ENCODE measurements at places on chromosomes 1 and 21. TPM values are rescaled to one million over a fixed set of nuclear protein-coding genes. Genes with fewer than 3 reads are reported as not detected.

Gene CAMK1G
- total RNA-seq: 2.4 TPM

Gene DCST1
- total RNA-seq: not detected

Gene LCE2A
- not detected for total RNA-seq

Gene COL11A1
- 0.86 TPM for total RNA-seq

- no peak for DNase-seq
Observed at GRCh38 chr1:99887890-99888289, 37.7 kb downstream of the AGL start.

DNA sequence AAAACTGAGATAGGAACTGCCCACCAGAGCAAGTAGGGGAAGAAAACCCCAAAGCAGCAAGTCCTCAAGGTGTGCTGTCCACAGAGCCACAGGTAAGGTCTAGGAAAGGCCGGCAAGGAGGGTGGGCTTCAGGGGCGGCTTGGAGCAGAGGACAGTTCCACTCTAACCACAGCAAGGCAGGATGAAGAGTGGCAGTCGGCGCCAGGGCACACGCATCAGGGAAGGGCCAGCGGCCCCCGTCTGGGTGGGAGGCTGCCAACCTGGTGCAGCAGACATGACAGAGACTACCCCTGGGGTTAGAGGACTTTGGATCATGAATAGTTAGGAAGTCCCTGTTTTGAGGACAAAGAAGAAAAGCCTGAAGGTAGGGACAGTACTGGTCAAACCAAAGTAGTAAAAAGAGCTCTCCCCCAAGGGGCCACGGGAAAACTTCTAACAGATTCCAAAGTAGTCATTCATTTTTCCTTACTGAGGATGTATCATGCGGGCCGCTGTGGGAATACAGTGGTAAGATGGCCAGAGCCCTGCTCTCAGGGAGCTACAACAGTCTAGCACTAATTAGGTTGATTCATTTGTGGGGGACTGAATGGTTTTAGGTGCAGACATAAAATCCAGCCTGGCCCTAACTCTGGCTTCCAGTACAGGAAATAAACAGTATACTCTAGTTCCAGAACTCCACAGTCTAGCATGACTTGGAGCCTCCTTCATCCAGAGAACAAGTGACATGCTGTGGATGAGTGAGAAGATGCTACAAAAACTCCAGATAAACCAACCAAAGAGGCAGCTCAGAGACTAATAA lies 3.5 kb upstream of the RAP1GAP start:
- no peak for DNase-seq

GRCh38 chr1:26734501-26735058 lies 38.8 kb downstream of the ARID1A start:
- DNase-seq: no peak

DNA sequence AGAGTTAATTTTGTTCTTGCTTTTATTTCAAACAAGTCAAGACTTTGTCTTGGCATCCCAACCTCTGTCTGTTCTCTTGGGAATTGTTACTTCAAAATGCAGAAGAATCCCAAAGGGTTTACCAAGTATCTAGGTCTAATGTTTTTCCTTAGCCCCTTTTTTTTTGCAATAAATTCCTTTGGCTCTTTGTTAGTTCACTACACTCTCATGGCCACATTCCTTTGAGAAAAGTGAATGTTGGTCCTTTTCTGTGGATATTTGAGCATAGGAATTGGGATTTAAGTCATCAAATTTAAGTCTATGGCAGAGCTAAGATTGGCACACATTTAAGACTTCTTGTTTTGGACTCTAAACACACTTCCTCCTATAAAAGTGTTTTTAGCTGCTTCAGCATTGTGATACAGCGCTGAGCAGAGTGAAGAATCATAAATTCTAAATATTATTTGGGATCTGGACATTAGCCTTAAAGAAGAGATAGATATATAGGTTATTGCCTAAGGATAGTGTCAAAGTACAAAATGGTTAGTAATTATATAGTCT lies 1.9 kb downstream of the BTF3L4 start:
- DNase-seq: no peak
